Uterus (tissue), 4 donors: ENCODE measurements at places on chromosomes 4 and X. TPM values are rescaled to one million over a fixed set of nuclear protein-coding genes. Genes with fewer than 3 reads are reported as not detected.

DNA sequence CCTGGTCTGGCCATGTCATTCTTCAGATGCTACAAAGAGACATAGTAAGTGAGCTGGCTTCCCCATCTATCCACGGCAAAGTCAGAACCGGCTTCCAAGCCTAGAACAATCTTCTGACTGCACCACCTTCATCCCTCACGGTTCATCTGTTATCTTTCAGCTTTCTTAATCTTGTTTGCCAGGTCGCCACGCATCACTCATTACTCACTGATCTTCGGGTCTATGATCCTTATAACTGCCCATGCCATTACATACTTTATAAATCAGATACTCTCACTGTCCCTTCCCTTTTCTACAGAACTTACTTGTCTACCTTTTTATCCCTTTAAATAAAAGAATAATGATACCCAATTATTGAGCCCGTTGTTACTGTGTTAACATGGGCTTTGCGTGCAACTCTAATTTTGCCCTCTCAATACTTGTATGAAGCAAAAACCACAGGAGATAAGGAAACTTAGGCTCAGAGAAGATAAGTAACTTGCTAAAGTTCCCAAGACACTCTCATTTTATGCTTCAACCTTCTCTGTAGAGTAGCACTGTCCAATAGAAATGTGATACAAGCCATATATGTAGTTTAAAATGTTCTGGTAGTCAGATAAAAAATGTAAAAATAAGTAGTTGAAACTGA, 171.7 kb downstream of the AMELX start:
- no peaks in the 10 kb centered on the region for H3K4me1 ChIP-seq
- no peak for DNase-seq
- H3K27ac ChIP-seq: no peak overlapping the region
- H3K36me3 ChIP-seq: no peaks in the 10 kb centered on the region
- H3K4me3 ChIP-seq: no peak overlapping the region
- no peaks in the 10 kb centered on the region for H3K27me3 ChIP-seq

DNA sequence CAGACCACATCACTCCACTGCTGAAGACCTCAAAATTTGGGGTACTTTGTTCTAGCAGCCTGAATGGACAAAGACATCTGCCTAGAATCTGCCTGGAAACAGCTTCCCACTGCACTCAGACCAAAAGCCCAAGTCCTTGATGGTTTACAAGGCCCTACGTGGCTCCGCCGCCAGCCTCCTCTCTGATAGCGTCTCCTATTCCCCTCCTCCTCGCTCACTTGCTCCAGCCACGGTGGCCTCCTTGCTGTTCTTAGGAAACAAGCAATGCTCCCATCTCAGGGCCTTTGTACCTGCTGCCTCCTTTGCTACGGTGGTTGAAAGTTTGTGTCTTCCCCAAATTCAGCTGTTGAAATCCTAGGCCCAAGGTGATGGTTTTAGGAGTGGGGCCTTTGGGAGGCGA, 34.7 kb upstream of the SORCS2 start:
- no peaks in the 10 kb centered on the region for H3K4me1 ChIP-seq
- no peak overlapping the region for H3K27ac ChIP-seq
- DNase-seq: peak; percentile 12

DNA sequence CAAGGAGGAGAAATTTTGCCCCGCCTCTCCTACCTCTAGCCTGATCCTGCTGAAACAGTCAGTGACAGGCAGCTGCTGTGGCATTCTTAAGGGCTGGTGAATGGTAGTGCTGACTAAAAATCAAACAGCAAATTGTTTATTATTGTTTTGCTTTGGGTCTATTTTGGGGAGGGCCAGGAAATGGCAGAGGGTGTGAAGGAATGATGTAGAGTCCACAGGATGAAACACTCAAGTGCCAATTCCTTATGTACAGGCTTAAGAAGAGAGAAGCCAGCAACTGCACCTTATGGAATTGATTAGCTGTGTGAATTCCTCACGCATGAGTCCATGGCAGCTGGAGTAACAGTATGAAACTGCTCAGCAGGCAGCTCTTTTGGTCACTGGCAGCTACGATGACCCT, 39.7 kb downstream of the VEGFC start:
- no peaks in the 10 kb centered on the region for H3K4me1 ChIP-seq
- no peaks in the 10 kb centered on the region for H3K36me3 ChIP-seq
- no peak for DNase-seq
- H3K4me3 ChIP-seq: no peak overlapping the region

DNA sequence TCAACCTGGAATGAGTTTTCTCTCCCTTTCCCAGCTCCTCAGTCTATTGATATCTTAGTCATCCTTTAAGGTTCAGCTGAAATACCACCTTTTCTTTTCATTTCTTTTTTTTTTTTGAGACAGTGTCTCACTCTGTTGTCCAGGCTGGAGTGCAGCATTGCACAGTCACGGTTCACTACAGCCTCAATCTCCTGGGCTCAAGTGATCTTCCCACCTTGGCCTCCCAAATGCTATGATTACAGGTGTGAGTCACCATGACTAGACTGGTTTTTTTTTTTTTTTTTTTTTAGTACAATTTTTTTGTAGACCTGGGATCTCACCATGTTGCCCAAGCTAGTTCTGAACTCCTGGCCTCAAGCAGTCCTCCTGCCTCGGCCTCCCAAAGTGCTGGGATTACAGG, 28.9 kb downstream of the AFF1 start:
- no peaks in the 10 kb centered on the region for H3K36me3 ChIP-seq
- no peak overlapping the region for H3K4me3 ChIP-seq
- H3K27ac ChIP-seq: no peak overlapping the region

GRCh38 chr4:89765966-89766365, 71.0 kb downstream of the SNCA start:
- H3K27ac ChIP-seq: peak overlapping the region; percentile 66
- peaks cover 7% of the 10 kb centered on the region for H3K4me1 ChIP-seq
- H3K36me3 ChIP-seq: no peaks in the 10 kb centered on the region
- H3K27me3 ChIP-seq: no peaks in the 10 kb centered on the region
- H3K4me3 ChIP-seq: no peak overlapping the region

- H3K36me3 ChIP-seq: no peaks in the 10 kb centered on the region
- peak; percentile 33 for DNase-seq
- H3K27me3 ChIP-seq: no peaks in the 10 kb centered on the region
These were observed 71.0 kb downstream of the MTHFD2L start for GRCh38 chr4:74228691-74229640.

DNA sequence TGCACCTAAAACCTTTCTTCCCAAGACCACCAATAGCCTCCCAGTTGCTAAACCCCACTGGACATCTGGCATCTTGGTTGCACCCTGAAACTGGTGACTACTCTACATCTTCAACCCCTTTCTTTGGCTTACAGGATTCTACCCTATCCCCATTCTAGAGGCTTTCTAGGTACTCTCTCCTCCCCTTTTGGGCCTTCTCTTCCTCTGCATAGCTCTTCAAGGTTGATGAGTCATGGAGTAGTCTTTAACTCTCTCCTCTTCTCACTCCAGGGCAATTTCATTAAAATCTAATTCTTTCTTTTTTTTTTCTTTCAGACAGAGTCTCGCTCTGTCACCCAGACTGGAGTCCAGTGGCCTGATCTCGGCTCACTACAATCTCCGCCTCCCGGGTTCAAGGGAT, 16.8 kb downstream of the APOO start:
- no peak for DNase-seq
- H3K27ac ChIP-seq: no peak overlapping the region
- H3K4me3 ChIP-seq: no peak overlapping the region
- no peaks in the 10 kb centered on the region for H3K36me3 ChIP-seq
- H3K4me1 ChIP-seq: no peaks in the 10 kb centered on the region

DNA sequence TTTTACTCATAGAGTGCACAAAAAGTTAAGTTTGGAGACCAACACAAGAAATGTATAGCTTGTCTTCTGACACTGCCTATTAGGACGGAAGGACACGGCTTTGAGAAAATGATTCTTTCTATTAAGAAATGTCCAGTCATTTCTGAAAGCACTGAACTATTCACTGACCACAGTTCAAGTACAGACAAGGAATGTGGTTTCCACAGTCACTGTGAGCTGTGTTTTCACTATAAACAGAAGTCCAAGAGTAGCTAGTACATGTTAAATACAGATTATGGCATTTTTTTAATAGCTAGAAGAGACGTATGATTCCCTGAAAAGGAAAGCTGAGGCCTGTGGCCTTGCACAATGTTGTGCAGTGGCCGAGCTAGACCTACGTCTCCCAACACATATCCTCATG, 115.1 kb upstream of the GPM6A start:
- no peak for DNase-seq
- no peak overlapping the region for H3K27ac ChIP-seq

GRCh38 chrX:133868682-133869081, 116.7 kb downstream of the GPC3 start:
- DNase-seq: no peak
- no peak overlapping the region for H3K4me3 ChIP-seq
- no peaks in the 10 kb centered on the region for H3K27me3 ChIP-seq
- H3K36me3 ChIP-seq: no peaks in the 10 kb centered on the region
- no peak overlapping the region for H3K27ac ChIP-seq

DNA sequence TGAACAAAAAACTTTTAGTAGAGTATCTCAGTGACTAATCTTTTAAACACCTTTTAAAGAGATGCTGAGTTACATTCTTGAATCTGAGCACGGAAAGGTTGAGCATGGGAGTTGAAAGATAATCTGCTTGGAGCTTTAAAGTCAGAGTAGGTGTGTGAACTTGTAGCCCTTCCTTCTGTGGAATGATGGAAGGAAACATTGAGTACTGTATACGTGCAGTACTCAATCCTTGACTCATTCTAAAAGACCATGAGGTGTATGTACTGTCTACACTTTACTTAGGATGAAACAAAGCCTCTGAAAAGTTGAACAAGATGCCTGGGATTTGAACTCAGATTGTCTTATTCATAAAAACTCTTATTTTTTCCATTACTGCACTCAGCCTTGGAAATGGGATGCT, 3.4 kb downstream of the ENOPH1 start:
- no peaks in the 10 kb centered on the region for H3K36me3 ChIP-seq
- H3K4me3 ChIP-seq: no peak overlapping the region
- H3K27me3 ChIP-seq: no peaks in the 10 kb centered on the region
- H3K27ac ChIP-seq: no peak overlapping the region
- no peak for DNase-seq

NALF2 gene
- total RNA-seq: 0.58 TPM

RADX gene
- 15.7 TPM for total RNA-seq

TRIM61 gene
- total RNA-seq: 0.27 TPM

SLC4A4 gene
- 1.2 TPM for total RNA-seq

KIAA1210 gene
- total RNA-seq: not detected

MAGEA12 gene
- total RNA-seq: not detected
